KBM-7 (cell line): ENCODE measurements at places on chromosomes 7 and 10.
A peak's percentile ranks its signal among the peaks of the same experiment; 100 is the strongest.

DNA sequence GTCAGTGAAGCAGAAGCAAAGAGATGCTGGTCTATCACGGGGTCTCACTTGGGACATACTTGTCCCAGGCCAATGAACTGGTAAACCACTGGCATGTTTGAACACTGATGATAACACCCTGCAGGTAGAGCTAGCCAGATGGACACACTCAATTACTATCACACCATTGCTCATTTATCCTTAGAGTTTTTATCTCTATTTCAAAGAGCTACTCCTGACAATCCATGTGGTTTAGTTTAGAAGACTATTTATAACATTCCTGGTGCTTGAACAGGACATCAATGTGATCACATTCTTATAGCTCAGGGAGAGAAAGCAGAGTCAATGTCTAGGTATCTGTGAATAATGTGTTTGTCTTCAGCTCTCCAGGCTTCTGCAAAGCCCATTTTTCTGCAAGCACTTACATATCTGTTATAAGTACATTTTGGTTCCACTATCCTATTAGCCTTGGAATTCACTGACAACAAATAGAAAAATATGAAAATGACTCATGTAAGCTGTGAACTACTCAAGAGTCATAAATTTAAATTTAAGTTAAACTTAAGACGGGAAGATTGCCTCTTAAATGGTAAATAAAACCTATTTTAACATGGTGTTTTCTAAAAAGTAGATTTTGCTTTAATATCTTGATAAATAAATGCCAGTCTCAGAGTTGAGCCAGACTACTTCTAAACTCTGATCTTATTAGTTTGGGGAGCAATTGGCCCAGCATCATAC, 106.7 kb upstream of the MBL2 start:
- DNase-seq: no peak

GRCh38 chr10:84613336-84614021, 285.1 kb downstream of the CCSER2 start:
- DNase-seq: peak; percentile 33

DNA sequence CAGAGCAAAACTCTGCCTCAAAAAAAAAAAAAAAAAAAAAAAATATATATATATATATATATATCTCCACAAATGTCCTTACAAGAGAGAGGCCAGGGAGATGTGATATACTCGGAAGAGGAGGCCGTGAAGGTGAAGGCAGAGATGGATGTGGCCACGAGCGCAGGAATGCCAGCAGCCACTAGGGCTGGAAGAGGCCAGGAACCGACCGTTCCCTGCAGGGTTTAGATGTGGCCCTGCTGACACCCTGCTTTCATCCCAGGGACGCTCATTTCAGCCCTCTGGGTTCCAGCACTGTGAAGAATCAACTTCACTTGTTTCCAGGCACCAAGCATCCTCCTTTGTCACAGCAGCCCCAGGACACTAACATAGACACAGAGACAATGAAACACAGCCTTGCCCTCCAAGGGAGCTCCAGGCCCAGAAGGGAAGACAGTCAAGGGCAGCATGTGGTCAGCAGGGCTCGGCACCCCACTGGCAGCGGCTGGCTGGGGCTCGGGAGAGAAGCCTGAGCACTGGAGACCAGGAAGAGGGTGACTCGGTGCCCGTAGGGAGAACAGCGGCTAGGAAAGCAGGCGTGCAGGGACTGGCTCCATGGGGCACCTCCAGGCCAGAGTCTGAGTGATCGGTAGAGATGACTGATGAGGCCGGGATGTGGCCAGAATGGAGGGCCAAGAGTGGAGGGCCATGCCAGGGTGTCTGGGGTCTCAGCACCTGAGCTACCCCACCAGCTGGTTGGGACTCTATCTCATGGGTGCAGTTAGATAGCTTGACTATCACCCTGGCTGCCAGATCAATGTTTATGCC, 7.6 kb downstream of the WDR86 start:
- DNase-seq: no peak

- DNase-seq: no peak
Observed at GRCh38 chr7:130566168-130566897, 74.4 kb downstream of the MEST start.

GRCh38 chr10:32298075-32298812, 48.7 kb downstream of the EPC1 start:
- no peak for DNase-seq

- no peak for DNase-seq
Observed at GRCh38 chr10:80437227-80437626, 16.9 kb upstream of the TSPAN14 start.

- no peak for DNase-seq
Observed at GRCh38 chr10:98236862-98237261, 31.1 kb downstream of the LOXL4 start.

DNA sequence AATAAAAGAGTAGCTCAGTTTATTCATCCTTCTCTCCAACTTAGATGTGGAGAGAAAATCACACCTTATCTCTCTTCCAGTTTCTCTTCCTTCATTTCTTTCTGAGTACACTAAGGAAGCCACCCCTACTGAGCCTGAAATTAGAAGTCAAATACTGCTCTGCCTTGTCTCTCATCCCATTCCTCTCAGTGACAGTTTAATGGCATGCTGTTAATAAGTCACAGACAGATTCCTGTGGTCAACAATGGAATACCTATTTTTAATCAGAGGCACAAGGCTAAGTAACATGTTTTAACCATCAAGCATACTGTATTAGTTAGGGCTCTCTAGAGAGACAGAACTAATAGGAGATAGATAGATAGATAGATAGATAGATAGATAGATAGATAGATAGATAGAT, 253.2 kb downstream of the HTR7 start:
- no peak for DNase-seq

GRCh38 chr7:338295-339061, 48.5 kb downstream of the FOXL3 start:
- DNase-seq: no peak

DNA sequence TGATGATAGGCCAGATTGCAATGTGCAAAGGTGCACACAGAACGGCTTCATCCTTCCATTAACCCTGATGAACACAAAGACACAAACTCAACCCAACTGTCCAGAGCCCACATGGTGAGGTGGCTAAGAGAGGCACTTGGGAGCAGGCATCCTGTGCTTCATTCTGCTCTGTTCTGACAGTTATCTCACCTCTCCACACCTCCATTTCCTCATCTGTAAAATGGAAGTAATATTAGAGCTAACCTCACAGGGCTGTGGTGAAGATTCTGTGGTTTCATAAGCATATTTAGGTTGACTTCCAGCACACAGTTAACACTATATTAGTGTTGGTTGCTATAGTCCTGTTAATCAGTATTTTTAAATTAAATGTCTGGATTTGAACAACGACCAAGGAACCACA, 126.3 kb downstream of the TAX1BP1 start:
- no peak for DNase-seq

DNA sequence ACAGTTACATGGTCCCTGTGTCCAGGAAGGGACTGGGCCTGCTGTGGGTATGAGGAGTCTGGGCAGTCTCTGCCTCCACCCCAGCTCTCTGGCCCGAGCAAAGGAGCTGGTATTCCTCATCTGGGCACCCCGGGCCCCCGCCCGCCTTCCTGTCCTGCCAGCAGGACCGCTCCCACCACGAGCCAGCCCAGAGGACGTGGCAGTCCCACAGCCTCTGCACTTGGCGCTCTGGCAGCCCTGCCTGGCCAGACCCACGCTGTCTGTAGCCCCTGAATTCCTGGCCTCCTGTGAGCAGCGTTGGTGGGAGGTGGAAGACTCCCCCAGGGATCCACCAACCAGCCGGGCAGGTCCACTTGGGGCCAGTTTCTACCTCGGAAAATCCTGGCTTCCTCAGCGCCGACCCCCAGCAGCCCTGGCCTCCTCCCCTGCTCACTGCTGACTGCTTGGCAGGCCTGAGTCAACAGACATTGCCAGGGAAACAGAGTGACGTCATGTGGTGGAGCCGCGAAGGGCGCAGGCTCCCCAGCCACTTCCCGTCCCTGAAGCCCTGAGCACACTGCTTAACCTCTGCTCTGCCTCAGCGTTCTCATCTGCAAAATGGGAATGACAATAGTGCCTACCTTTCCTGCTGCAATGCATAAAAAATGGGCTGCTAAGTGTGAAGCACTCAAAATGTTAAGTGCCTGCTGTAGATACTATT, 21.6 kb upstream of the LIMK1 start:
- DNase-seq: peak; percentile 87

DNA sequence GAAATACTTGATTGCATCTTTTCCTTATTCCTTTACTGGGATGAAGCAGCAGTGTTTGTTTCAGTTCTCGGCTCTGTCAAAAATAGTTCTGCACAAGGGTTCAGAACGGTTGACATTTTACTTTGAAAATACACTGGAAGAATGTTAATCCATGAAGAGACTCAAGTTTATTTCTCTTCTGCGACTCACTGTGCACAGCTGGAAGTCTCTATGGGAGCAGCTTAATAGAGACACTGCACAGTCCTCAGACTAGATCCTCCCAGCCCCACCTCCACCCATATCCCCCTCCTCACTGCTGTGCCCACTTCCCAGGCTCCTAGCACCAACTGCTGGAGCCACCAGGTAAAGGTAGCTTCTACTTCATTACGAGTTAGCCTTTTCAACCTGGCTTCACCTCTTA, 517.8 kb downstream of the GRID1 start:
- DNase-seq: no peak

GRCh38 chr10:5624701-5625100, 41.7 kb downstream of the ASB13 start:
- DNase-seq: no peak

GRCh38 chr10:4067531-4067930, 282.5 kb upstream of the KLF6 start:
- DNase-seq: peak; percentile 61

GRCh38 chr7:6376820-6377219, 70.9 kb downstream of the DAGLB start:
- DNase-seq: no peak

DNA sequence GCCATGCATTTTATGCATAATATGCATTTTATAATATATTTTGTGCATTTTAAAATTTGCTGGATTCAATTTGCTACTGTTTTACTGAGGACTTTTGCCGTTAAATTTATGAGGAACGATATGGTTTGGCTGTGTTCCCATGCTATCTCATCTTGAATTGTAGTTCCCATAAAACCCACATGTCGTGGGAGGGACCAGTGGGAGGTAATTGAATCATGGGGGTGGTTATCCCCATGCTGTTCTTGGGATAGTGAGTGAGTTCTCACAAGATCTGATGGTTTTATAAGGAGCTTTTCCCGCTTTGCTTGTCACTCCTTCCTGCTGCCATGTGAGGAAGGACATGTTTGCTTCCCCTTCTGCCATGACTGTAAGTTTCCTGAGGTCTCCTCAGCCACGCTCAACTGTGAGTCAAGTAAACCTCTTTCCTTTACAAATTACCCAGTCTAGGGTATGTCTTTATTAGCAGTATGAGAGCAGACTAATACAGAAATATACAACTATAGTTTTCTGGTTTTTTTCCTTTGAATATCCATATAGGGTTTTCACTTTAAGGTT, 201.4 kb upstream of the SH2B2 start:
- DNase-seq: peak; percentile 55

- no peak for DNase-seq
Observed at GRCh38 chr7:926061-927030, 28.1 kb downstream of the ADAP1 start.

- DNase-seq: no peak
Observed at GRCh38 chr7:34220506-34221185, 315.3 kb downstream of the BMPER start.

- DNase-seq: no peak
Observed at GRCh38 chr7:2573761-2574160, 15.0 kb downstream of the IQCE start.

GRCh38 chr7:156207306-156207705, 395.0 kb upstream of the SHH start:
- no peak for DNase-seq

DNA sequence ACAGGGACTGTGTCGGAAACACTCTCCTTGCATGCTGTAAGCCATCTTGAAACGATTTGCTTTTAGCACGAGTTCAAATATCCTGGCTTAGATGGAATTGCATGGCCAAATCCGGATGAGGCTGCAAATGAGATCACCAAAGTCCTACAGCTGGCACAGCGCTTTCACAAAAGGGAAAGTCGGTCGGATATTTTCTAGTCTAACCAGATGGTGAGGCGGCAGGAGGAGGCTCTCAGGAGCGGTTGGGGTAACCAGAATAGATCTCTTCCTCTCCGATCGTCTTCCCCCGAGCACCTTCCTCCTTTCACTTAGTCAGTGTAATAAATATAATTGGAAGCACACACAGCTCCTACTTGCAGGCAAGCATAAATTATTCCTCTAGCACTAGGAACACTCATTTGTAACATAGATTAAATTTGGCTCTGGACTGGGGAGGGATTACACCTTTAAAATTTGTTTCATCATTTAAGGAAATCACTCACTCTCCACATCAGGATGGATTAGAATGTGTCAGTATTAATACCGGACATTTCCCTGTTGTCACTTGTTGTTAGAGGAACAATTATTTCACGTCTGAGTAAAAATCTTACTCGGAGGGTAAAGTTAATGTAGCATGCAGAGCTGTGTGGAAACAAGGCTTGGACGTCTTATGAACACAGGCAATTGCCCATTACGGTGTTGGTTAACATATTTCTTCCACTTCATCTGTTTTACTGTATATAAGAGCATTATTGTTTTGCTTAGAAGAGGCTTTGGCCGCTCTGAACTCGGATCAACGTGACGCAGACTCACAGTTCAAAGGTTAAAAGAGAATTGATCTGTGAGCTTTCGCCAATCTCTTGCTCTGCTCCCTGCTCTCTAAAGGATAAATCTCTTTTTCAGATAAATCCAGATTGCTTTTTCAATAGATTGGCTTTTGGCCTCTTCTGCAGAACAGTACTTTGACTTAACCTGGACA, 857.9 kb downstream of the TYW1 start:
- DNase-seq: no peak

- DNase-seq: peak; percentile 73
Observed at GRCh38 chr10:3783682-3784432, 1.2 kb downstream of the KLF6 start.

DNA sequence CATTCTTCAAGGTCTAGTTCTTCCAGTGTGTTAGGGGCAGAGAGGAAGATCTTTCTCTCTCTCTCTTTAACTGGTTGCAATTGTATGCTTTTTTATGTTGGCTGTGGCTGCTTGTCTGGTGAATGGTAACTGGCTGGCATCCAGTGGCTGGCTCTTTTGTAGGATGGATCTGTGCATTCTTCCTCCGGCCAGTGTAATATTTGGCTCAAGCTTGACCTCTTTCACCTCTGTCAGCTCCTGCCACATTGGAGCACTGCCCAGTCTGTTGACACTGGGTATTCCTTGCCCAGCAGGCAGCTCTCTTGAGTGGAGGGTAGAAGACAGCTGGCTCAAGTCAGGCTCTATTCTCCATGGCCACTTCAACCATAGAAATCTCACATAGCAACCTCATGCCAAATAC, 528.3 kb downstream of the PHTF2 start:
- no peak for DNase-seq

DNA sequence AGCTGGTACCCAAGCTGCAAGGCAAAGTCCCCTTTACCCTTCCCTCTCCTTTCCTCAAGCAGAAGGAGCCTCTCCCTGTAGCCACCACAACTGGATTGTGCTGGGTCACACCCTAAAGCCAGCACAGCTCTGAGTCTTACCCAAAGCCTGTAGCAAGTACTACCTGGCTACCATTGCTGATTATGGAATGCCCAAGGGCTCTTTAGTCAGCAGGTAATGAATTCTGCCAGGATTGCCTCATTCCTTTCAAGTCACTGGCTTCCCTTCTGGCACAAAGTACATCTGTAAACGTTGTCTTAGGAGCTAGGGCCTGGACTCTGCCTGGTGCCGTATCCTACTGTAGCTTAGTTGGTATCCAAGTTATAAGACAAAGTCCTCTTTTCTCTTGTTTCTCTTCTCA, 52.0 kb downstream of the FAS start:
- DNase-seq: no peak
